Cardiac ventricle fibroblast (primary cell): ENCODE measurements at places on chromosomes 6 and 20. TPM values are rescaled to one million over a fixed set of nuclear protein-coding genes. Genes with fewer than 3 reads are reported as not detected.

Gene ATP9A
- 21.8 and 22.9 TPM in 2 replicates for total RNA-seq

Gene CCR6
- not detected in 2 replicates for total RNA-seq

Gene APCDD1L
- 11.6 and 14.9 TPM in 2 replicates for total RNA-seq

Gene MYL9
- total RNA-seq: 30.6 and 39.0 TPM in 2 replicates

Gene HAO1
- not detected in 2 replicates for total RNA-seq

Gene NAPB
- 4.2 and 6.4 TPM in 2 replicates for total RNA-seq

Gene SYNDIG1
- total RNA-seq: 0.19 TPM in 1 of 2 replicates, not detected in the other

Gene ADGRB3
- 5.0 and 6.4 TPM in 2 replicates for total RNA-seq

Gene NR2E1
- not detected in 2 replicates for total RNA-seq

Gene OOEP
- not detected in 2 replicates for total RNA-seq

Gene KCNK17
- not detected in 2 replicates for total RNA-seq

Gene TMC2
- not detected in 2 replicates for total RNA-seq

Gene SOX18
- 1.7 and 3.2 TPM in 2 replicates for total RNA-seq

Gene WFDC12
- not detected in 2 replicates for total RNA-seq

Gene RIPPLY2
- total RNA-seq: not detected in 2 replicates

Gene ECT2L
- total RNA-seq: 0.06 and 0.20 TPM in 2 replicates

Gene SLC22A23
- 11.0 and 11.8 TPM in 2 replicates for total RNA-seq

Gene CFAP61
- total RNA-seq: not detected in 2 replicates

Gene FAM209B
- total RNA-seq: not detected in 2 replicates

Gene RBBP9
- total RNA-seq: 11.1 and 15.2 TPM in 2 replicates

Gene GCNT2
- not detected in 2 replicates for total RNA-seq

Gene RAB44
- not detected in 2 replicates for total RNA-seq

Gene TMEM200A
- total RNA-seq: 0.98 and 1.00 TPM in 2 replicates

Gene PLN
- not detected in 2 replicates for total RNA-seq

Gene PLCB4
- total RNA-seq: 0.12 and 0.29 TPM in 2 replicates

Gene SAMD5
- total RNA-seq: 0.12 and 0.29 TPM in 2 replicates

Gene KCNK15
- total RNA-seq: 2.3 and 2.5 TPM in 2 replicates

Gene SHLD1
- total RNA-seq: 2.1 and 10.5 TPM in 2 replicates

Gene HLA-G
- total RNA-seq: not detected in 2 replicates

Gene NFKBIE
- 6.2 and 6.5 TPM in 2 replicates for total RNA-seq

Gene ANGPT4
- 0.05 and 0.06 TPM in 2 replicates for total RNA-seq

Gene TREML4
- 0.06 TPM in 1 of 2 replicates, not detected in the other for total RNA-seq

Gene C20orf204
- 0.34 and 0.87 TPM in 2 replicates for total RNA-seq

Gene KCNB1
- 0.73 and 0.94 TPM in 2 replicates for total RNA-seq

Gene PSMB9
- total RNA-seq: 27.2 and 33.0 TPM in 2 replicates

Gene ANKS1A
- 6.9 and 8.0 TPM in 2 replicates for total RNA-seq

Gene PTPRK
- 21.7 and 21.8 TPM in 2 replicates for total RNA-seq

Gene RAMACL
- total RNA-seq: 2.1 and 3.2 TPM in 2 replicates

Gene SMAP1
- total RNA-seq: 20.9 and 22.3 TPM in 2 replicates

Gene AGER
- 0.50 and 1.4 TPM in 2 replicates for total RNA-seq

Gene STX7
- total RNA-seq: 22.0 and 25.4 TPM in 2 replicates
